Activated T-helper 9 cell treated with anti-CD3 and anti-CD28 coated beads, Interleukin-2, amount 50 U/mL, for 16 hours (primary cell): ENCODE measurements at places on chromosomes 1 and 21.

- DNase-seq, result no peak
Measured at GRCh38 chr1:186502087-186502486, 41.2 kb upstream of the PDC start.

GRCh38 chr1:201982082-201982622, 296 bp upstream of the RNPEP start:
- peak; percentile 54 for DNase-seq

DNA sequence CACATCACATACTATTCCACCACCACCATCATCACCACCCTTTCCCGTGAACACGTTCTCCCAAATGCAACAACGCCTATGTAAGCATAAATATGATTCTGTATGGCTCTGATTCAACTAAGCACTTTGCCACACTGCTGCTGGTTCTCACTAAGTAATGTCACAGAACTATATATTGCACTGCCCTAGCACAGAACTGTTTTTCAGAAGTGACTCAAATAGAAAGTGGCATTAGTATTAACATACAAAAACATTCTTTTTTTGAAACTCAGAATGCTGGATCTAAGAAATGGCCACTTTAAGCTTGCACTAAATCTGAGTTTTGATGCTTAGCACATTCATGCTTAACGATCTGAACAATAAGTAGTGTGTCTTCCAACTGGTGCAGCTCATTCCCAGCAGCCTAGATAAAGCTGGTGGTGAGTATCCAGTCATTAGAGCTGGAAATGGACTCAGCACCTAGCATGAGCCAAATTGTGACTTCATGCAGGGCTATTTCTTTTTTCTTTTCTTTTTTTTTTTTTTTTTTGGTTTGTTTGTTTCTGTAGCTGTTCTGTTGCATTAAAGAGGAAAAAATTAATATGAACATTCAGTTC, 46.2 kb upstream of the ZC3H11B start:
- DNase-seq, result no peak

DNA sequence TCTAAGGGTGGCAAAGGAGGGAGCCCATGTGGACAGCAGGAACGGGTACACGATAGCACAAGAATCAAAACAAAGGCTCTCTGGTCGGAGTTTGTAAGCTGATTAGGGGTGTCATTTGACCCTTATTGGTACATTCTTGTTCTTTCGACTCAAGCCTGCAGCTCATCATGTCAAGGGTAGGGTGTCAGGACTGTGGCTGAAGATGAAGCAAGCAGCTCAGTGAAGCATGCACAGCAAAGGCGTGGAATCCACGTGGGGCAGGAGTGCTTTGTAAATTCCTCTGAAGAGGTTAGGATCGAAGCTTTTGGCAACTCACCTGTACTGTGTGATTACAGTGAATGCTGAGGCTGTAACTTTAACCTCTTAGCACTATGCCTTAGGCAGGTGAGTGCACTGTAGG, 4.7 kb upstream of the ABCB10 start:
- DNase-seq, result no peak

- no peak for DNase-seq
Measured at GRCh38 chr1:236636017-236636416, 31.7 kb upstream of the HEATR1 start.
